H7 (cell line): ENCODE measurements at places on chromosomes 16 and 17.

DNA sequence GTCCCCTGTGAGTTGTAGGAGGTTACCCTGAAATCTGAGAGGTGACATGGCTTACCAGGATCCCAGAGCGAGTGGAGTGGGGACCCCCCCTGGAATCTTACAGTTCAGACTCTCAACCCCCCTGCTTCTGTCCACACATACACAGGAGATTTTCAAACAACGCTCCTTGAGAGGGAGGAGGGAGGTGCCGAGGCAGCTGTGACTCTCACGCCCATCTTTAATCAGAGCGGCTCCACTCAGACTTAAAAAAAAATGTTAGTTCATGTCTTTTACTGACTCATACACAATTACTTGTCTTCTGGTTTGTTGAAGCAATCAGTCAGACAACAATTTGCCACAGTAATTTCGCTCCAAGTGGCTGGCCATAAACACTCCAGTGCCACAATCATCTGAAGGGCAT, 15.4 kb upstream of the TMEM220 start:
- no peak for DNase-seq

GRCh38 chr17:50325906-50326305, 20.0 kb upstream of the XYLT2 start:
- no peak for DNase-seq

GRCh38 chr17:43079641-43080302, 45.4 kb downstream of the BRCA1 start:
- no peak for DNase-seq

GRCh38 chr16:75206749-75207451, at the start of gene CTRB2:
Gene CTRB2, minus strand, starts transcription at chr16:75207161. Its CDS starts 20 bp downstream, at chr16:75207141.
- DNase-seq = peak; percentile 67

DNA sequence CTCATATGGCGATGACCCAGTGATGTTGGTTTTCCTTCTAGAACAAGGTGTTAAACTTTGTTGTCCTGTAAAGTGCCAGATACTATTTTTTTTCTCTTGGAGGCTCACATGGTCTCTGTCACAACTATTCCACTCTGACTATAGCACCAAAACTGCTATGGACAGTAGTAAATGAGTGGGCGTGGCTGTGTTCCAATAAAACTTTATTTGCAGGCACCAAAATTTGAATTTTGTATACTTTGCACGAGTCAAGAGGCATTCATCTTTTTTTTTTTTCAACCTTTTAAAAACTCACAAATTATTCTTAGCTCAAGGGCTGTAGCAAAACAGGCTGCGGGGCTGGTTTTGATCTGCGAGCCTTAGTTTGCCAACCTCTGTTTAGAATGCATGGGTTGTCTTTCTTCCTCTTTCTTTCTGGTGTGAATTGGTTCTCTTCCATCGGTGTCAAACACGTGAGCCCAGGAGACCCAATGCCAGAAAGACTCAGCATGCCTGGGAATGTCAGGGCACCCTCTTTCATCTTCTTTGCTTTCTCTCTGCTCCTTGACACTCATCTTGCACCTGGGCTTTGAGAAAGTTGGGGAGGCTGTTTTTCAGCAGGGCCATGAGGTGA, 2.1 kb downstream of the SYT17 start:
- no peak for DNase-seq

DNA sequence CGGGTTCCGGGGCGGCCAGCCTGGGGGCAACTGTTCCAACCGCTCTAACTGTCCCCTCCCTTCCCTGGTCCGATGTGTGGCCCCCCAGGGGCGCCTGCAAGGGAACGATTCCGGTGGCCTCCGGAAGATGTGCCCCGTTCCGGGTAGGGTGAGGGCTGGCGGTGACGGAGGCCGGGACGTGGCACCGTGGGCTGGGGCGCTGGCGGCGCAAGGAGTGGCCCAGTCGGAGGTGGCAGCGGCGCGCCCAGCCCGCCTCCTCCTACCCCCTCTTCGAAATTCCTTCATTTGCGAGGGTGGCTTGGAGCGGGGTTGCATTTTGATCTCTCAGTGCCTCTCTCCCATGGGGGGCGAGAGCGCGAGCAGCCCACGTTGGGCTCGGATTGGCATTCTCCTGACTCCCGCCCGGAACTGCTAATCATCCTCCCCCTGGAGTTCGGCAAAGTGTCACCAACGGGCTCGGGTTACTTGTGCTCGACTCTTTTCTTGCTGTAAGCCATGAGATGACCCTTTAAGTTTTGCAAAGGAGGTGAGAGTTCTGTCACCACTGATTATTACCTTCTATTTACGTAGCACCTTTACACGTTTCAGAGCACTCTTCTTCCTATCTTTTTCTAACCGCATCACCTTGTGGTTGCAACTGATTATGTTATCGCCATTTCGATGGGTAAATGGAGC, 622 bp downstream of the NDEL1 start:
- DNase-seq = peak; percentile 84

DNA sequence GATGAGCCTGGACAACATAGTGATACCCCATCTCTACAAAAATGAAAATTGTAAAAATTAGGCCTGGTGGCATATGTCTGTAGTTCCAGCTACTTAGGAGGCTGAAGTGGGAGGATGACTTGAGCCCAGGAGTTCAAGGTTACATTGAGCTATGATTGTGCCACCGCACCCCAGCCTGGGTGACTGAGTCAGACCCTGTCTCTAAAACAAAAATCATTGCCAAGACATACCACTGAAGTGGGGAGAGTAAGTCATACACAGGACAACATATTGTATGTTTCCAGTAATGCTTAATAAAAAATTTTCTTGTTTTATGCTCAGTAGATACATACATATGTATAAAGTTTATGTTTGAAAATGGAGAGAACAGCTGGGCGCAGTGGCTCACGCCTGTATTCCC, 39.2 kb downstream of the NDE1 start:
- DNase-seq = no peak

DNA sequence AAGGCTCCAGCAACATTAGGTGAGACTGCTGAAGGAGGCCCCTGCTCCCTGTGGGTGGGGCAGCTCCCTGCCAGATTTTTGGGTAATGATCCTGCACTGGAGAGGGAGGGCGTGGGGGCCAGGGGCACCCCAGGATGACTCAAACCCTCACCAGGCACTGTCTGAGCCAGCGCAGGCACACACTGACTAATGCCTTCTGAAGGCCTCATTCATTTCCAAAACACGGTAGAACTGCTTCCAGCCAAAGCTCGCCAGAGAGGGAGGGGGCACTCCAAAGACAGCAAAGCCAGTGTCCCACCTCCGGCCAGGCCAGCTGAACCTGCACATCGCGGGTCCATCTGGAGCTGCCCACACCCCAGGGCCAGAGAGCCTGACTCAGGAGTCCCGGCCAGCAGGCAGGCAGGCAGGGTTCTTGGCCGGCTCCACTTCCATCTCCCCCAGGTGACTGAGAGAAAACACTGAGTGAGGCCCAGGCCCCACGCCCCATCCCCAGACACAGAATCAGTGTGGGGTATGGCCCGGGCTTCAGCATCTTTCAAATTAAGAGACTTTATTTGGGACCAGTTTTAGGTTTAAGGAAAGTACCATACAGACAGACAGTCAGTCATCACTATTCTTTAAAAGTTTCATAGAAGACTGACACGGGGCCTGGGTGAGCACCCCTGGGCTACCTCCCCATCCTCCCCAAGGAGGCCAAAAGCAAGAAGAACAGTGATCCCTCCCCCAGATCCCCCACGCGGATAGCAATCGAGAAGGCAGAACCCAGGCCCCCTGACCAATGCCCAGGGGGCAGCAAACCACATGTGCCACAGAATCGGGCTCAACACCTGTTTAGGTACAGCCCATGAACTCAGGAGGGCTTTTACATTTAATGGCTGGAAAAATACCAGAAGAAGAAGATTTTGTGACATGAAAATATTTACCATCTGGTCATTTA, 2.3 kb downstream of the PIEZO1 start:
- no peak for DNase-seq

DNA sequence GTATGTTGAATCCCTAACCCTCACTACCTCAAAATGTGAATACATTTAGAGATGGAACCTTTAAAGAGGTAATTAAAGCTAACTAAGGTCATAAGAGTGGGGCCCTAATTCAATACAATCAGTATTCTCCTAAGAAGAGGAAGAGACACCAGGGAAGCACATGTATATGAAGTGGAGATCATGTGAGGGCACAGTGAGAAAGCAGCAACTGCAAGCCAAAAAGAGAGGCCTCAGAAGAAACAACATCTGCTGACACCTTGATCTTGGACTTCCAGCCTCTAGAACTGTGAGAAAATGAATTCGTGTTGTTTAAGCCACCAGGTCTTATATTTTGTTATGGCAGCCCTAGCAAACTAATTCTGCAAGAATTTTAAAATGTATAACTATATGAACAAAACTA, 13.2 kb upstream of the SLFN5 start:
- no peak for DNase-seq

- DNase-seq = no peak
Measured at GRCh38 chr17:39926135-39926587, 1.2 kb downstream of the ORMDL3 start.

DNA sequence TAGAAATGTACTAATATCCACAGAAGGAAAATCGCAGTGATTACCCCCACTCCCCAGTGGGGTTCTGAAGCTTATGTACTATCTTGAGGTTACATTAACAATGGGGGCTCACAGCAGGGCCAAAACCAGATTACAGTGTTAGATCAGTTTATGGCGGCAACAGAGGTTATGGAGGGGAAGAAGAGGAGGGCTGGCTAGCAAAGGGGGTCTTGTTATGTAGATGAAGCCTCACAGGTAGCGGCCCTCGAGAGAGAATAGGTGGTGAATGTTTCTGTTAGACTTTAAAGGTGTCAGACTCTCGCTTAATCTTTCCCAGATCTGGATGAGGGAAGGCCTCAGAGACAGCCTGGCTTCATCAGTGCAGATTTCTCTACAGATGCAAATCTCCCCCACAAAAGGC, 22.2 kb downstream of the RNF112 start:
- no peak for DNase-seq

DNA sequence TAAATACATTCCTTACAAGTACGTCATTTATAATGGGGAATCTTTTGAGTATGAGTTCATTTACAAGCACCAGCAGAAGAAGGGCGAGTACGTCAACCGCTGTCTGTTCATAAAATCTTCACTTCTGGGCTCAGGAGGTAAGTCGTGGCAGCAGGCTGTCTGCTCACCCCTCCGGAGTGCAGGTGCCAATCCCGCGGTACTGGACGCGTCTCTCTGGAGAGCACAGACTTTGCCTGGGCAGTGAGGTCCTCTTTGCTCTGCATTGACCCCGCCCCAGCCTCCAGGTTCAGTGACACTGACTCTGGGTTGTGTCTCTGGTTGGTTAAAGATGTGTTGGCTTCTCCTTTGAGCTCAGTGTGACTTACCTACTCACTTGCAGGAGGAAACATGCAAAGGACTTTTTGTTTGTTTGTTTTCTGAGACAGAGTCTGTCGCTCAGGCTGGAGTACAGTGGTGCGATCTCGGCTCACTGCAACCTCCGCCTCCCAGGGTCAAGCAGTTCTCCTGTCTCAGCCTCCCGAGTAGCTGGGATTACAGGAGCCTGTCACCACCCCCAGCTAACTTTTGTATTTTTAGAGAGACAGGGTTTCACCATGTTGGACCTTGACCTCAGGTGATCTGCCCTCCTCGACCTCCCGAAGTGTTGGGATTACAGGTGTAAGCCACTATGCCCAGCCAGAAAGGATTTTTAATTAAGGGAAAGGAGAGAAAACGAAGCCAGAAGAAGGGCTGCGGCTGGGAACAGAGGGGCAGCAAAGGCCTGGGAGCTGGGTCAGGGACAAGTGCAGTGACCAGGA, 31.2 kb downstream of the RNF213 start:
- no peak for DNase-seq

- DNase-seq = no peak
Measured at GRCh38 chr16:86653285-86654006, 75.1 kb downstream of the FOXL1 start.

- no peak for DNase-seq
Measured at GRCh38 chr17:64165347-64165746, 35.4 kb upstream of the ERN1 start.

- peak; percentile 48 for DNase-seq
Measured at GRCh38 chr16:30473231-30474073, 910 bp downstream of the ITGAL start.

- no peak for DNase-seq
Measured at GRCh38 chr17:79696610-79696982, 34.1 kb upstream of the ENPP7 start.

DNA sequence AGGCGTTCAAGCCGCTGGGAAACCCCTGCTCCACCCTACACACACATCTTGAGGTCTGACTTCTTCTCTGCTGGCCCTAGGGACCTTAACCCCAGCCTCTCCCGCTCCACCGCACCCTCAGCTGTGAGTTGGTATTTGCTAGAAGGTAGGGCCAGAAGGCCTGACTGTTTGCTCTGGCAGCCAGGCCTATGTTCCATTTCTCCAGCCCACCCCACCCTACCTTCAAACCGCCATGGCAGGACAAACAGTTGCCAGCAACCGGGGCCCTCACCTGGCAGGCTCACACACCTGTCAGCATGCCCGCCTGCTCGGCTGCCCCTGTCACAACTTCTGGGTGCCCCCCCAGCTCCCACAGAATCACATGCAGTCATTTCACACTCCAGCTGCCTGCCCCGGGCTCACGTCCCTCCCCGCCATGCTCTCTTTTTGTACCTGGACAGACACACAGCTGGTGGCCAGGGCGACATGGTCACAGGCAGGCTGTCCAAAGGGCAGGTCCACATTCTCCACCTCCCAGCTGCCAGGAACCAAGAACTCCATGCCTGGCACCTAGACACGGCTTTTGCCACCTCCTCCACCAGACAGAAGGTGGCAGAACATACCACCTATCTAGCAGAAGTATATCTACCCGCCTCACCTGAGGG, 2.6 kb upstream of the ATP2A3 start:
- DNase-seq = no peak

DNA sequence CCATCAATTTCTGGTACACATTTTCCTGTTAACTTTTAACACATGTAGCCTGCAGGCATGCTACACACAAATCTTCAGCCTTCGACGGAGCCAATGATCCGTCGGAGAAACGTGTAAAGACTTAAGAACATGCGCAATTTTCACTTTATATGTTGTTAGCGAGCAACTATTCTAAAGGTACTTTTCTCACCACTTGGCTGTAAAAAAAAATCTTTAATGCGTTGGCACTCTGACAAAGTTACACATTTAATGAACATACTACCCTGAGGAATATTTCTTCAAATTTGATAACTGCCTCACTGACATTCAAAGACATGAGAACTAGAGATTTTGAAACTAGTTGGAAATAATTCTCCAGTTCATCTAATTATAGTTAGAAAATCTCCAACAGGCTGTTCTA, 507.5 kb upstream of the SALL1 start:
- no peak for DNase-seq

- no peak for DNase-seq
Measured at GRCh38 chr17:68987966-68988365, 32.8 kb upstream of the ABCA8 start.
